ENCODE measurements at places on chromosomes 7 and 10.
A peak's percentile ranks its signal among the peaks of the same experiment; 100 is the strongest.

DNA sequence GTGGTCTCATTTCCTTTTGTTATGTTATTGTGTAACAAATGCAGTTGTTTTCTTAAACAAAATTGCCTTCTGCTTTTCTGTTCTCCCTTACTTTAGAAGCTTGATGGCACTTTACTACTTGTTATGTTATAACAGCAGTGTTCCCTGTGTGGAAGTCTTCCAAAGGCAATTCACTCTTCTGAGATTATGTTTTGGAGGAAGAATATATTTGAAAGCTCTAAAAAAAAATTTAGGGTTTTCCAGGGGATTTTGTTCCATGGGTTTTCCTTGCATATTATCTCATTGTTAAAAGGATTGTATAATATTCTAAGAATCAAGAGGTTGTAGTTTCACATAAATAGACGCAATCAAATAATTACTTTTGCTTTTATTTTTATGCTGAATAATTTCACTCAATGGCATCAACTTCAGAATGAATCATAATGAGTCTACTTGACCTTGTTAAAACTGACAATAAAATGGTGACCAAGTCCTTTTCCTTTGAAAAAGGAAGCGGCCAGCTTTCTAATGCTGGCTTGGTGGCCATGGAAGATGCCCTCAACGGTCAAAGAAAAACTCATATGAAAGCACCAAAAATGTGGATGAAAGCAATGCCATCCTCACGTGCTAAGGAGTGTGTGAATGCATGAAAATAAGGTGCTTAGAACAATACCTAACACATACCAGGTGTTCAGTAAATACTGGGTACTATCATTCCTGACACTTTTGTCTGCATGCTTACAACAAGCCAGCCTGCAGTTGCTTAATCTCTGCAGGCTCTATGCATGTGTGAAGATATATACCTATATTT is 92.4 kb upstream of the KLF6 start:
- DNase-seq = no peak

DNA sequence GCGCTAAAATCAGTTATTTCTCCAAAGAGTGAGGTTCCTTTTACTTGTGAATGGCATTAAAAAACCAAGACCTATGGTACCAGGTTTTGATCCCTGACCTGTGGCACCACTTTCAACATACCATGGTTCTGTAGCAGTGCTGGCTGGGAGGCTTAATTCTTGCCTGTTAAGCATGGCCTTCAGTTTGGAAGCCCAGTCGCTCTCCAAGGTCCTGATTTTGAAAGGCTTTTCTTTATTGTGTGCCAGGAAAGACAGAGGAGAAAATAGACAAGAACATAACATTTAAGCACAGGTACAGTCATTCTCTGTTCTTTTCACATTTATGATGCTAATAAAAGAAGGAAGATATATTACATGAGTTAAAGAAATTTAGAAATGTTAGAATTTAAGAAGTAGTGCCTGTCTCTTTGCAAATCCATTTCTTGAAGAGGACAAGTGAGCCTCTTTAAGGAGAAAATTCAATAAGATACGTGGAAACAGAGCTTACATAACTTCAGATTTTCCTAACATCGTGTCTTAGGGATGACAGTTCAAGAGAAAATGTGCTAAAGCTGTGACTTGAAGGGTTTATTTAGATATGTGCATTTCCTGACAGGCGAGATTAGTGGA is 357.6 kb downstream of the DPP6 start:
- no peak for DNase-seq

GRCh38 chr10:77983384-77984341 is 45.7 kb downstream of the POLR3A start:
- DNase-seq = no peak

GRCh38 chr10:48598936-48599829 is 5.7 kb downstream of the ARHGAP22 start:
- no peak for DNase-seq

DNA sequence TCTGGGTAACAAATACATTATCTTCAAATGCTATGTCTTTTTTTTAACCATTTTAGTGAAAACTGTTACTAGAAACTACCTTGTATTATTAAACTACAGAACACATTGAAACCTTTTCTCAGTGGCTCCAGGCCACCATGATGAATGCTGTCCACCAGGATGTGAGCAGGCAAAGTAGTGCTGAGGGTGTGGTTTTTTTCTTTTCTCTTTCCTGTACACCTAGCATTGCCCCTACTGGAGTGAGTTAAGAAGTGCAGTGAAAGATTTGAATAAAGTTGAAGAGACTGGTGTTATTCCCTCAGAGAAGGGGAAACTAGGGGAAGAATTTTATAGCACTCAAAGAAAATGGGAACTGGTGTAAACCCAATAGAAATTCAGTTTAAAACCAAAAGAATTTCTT is 120.0 kb upstream of the SAMD8 start:
- DNase-seq = no peak

DNA sequence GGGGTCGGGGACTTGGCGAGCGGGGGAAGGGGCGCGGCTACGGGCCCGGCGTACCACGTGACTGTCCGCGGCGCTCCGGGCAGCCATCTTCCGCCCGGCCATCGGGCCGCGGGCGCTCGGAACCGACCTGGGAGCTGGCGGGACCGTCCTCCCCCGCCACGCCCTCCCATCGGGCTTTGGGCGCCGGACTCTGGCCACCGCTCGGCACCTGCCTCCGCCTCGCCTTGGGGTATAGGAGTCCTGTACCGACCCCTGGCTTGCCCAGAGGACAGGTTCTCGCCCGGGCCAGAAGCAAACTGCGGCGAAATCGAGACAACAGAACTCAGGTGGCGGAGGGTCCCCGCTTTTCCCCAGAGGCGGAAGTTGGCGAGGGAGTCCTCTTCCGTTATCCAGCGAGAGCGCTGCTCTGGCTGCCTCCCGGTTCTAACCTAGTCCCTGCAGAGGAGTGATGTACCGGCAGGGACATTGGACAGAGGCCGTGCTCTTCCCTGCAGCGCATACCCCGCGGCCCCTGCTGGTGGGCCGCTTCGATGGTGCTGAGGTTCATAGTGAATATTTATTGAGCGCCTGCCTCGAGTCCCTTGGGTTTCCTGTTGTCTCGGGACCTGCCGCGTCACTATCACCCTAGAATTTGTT is 1.2 kb upstream of the SGMS1 start:
- peak; percentile 31 for DNase-seq

- DNase-seq = no peak
These were observed 112.3 kb downstream of the HGF start for GRCh38 chr7:81657551-81657950.

DNA sequence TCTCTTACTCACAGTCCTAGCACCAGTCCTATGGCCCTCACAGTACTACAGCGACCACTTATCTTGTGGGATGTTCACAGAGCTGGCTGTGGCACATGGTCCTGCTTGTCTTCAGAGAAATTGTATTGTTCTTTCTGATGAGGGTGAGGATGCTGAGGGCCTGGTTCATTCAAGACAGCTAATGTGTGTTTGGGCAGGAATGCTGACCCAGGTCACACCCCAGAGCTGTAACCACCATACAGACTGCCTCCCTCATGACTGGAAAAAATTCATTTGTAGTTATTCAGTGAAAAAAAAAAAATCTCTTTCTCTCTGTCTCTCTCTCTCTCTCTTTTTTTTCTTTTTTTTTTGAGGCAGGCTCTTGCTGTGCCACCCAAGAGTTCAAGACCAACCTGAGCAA is 83.5 kb downstream of the KLF6 start:
- DNase-seq = no peak

DNA sequence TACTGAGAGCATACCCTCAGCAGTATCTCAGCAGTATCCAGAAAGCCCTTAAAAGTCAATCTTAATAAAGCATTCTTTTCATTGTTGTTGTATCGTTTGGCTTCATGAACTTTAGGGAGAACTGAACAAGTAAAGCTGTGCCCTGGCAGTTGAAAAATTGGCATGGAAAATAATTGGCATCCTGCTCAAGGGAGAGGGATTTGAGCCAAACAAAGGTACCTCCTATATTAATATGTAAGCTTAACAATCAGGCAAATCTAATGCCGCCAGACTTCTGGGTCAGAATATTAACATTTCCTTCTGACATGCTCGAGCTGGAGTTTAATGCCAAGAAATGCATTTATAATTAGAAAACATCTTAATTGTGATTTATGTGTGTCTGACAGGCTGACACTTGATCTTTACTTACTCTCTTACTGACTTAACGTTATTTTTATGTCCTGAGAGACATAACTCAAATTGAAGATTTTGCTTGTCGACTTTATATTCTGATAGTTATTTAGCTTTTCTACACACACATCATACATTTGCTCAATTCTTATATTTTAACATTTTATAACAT is 42.1 kb upstream of the PCDH15 start:
- no peak for DNase-seq

- no peak for DNase-seq
These were observed 41.5 kb downstream of the MINPP1 start for GRCh38 chr10:87546210-87546609.

GRCh38 chr10:14727465-14727864 is 47.2 kb downstream of the FAM107B start:
- DNase-seq = no peak

GRCh38 chr7:43753843-43754242 is 4.6 kb upstream of the BLVRA start:
- no peak for DNase-seq

- DNase-seq = no peak
These were observed 87.5 kb downstream of the PARD3 start for GRCh38 chr10:34727595-34728033.

GRCh38 chr10:3876350-3876962 is 91.4 kb upstream of the KLF6 start:
- no peak for DNase-seq

DNA sequence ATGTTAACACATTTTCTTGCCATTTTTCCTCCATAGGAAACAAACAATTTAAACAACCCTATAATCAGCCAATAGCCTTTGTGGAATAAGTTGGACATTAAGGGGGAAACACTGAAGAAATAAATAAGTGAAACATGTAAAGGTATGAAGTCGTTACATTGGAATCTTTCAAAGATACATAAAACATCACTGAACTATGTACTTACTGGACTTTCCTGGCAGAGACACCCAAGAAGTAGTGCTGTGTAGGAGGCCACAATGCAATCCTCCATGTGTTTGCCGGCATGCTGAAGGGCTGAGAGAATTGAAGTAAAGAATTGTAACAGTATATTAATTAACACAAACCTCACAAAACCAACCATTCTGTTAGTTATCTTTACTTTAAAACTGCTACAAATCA is 76.5 kb upstream of the GRID1 start:
- no peak for DNase-seq

DNA sequence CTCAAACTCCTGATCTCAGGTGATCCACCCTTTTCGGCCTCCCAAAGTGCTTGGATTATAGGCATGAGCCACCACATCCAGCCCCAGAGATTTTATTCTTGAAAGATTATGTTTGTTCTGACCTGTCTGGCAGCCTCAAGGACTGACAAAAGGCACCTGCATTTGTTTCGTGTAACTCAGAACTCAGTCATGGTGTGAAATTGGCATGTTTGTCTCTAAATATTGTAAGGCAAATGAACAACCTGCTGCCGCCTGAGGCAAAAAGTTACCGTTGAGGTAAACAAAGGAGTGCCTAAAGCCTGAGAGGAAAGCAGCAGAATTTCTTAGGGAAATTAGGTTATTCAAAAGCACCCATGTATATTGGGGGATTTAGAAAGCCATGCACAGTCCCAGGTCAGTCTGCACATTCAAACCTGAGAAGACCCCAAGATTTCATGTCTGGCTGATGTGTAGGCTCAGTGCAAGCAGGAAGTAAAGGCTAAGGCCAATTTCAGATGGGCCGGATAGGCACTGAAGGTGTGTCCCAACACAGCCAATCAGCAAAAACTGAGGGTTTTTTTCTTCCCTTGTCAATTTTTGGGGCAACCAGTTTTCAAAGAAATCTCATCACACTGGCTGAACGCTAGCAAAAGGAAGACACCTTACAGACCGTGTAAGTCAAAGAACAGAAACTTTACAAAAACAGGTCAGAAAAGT is 33.3 kb upstream of the HHEX start:
- no peak for DNase-seq
